ENCODE measurements at places on chromosomes 5 and 9.

DNA sequence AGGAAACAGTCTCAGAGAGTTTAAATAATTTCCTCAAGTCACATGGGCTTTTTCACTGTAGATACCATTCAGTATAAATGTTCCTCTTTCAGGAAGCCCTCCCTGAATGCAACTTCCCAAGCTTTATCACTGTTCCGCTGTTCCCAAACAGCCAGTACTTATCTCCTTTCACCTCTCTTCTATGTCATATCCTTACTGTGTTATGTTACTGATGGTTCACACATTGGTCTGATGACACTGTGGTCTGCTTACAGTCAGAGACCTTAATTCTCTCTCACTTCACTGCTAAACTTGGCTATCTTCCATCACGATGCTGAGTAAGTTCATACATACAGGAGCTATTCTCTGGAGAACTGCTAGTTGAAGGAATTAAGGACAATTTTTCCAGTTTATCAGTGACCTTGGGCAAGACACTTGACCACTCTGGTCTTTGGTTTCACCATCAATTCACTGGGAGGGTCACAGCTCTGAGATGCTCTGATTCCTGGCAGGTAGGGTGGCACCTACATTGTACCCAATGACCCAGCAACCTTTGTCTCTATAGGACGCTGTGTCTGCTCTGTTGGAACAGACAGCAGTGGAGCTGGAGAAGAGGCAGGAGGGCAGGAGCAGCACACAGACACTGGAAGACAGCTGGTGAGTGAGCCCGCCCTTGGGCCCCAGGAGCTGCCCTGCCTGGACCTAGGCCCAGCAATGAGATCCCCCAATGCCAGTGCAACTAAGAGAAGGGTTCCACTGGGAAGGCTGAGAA lies 42.1 kb upstream of the RARS1 start:
- no peak for DNase-seq

DNA sequence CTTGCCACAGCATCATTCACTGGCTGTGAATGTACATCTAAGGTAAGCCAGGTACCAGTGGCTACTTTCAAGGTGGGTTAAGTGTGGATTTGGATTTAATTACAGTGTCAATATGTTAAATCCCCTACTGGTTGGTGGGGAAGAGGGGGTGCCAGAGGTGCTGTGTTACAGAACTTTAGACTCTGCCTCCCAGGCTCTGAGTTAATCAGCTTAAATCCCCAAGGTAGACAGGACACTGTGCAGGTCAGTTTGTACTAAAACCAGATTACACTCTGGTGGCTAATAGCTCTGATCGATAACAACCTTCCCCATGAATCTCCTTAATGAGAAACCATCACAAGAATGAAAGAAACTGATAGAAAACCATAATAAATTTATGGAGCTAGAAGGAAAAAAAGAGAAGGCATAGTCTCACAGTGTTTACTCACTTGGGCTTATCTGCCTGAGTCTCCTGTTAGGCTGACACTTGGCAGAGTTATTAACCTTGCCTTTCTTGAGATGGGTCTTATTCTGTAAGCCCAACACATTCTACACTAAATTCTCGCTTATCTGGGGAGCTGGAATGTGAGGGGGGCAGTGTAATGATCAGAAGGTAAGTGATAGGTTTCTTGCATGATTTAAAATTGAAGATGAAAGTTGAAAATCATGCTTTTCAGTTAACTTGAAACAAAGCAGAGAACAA lies 106.8 kb downstream of the LMNB1 start:
- DNase-seq = no peak

DNA sequence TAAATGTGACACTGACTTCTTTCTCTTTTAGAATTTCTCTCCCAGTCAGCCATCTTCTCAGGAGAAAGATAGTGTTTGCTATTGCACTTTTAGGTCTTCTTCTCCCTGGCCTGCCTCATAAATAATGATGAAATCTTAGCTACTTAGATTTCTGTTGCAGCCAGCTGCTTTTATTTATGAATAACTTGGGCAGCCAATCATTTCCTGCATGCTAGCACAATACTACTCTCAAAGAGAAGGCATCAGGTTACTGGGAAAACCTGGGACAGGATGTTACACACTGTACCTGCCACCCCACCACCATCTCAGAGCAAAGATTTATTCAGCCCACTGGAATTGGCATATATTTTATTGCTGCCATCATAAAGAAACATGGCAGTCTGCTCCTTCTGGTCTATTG lies 266.6 kb downstream of the PRELID2 start:
- DNase-seq = no peak

DNA sequence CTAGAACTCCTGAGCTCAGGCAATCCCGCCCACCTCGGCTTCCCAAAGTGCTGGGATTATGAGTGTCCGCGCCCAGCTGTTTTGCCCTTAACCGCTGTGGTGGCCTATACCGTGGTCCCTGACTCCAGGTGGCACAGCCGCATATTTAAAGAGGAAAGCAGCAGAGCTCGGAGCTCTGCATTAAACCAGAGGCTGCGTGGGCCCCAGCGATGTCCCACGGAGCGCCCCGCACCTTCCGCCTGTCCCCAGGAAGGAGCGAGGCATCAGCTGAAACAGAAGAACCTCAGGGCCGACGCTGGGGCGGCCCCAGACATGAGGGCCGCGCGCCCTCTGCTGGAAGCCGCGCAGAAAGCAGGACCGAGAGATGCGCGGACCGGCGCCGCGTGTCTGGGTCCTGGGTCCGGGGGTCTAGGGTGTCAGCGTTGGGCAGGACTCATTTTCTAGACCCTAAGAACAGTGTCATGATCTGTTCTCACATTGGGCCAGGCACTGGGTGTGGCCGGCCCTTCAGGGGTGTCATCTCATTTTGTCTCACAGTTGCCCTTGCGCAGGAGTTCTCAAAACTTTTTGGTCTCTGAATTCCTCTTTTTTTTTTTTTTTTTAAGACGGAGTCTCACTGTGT lies 37.7 kb downstream of the LAMC3 start:
- peak; percentile 25 for DNase-seq

DNA sequence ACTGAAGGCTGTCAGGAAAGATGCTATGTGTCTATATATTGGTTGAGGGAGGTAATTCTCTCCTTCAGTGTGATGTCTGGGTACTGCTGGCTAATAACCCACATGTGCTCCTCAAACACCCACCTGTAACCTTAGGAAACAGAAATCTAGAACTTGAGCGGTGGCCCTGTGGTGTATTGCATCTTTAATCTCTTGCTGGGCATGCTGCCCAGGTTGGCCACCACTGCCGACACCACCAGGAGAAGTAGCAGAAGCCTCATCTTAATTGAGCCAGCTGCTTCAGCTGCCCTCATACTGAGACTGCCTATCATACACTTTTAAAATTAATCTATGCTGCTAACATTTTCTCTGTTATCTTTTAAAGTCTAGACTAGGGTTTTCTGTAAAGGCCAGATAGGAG lies 103.5 kb upstream of the C5orf63 start:
- no peak for DNase-seq

DNA sequence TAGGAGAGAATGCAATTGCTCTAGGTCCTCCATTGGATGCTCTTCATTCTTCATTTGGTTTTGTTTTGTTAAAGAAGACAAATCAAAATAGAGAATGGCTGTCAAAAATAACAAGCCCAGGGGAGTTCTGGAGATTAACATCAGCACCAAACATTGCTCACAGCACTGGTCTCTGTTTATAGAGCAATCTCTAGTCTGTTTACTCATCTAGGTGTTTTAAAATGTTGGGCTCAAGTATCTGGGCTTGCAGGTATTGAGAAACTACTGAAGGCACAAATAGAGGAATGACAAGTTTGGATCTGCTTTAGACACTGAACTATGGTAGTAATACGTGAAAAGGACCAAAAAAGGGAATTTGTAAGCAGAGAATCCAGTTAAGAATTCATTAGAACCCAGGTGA lies 77.0 kb upstream of the TMC1 start:
- no peak for DNase-seq

DNA sequence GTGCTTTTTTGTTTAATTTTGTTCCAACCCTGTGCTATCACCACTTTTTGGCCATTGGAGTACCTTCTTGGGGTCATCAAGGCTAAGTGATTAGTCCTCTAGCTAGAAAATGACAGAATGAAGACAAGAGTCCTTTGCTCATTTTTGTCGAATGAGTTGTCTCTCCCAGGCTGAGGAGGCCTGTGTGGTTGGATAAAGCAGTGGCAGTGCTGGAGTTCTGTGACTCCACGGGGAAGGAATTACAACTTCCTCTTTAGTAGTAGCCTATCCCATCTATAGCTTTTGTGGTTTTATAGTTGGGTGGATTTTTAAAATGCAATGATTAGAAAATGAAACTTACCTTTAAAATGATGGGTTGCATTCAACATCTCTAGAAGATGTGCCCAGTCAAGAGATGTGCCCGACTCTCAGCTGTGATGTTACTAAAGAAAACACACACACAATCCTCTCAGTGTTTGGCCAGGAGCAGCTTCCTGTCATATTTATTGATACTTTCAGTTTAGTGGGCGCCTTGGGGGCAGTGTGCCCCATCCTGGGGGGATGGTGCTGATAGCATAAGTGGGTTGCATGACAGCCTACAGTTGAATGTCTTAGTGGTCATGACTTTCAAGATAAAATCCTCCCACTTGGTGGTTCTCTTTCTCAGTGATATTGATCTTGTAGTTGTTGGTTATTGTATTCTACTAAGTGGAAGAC lies 11.9 kb downstream of the OTULINL start:
- no peak for DNase-seq

GRCh38 chr9:125919565-125919964 lies 172.4 kb downstream of the PBX3 start:
- DNase-seq = no peak

DNA sequence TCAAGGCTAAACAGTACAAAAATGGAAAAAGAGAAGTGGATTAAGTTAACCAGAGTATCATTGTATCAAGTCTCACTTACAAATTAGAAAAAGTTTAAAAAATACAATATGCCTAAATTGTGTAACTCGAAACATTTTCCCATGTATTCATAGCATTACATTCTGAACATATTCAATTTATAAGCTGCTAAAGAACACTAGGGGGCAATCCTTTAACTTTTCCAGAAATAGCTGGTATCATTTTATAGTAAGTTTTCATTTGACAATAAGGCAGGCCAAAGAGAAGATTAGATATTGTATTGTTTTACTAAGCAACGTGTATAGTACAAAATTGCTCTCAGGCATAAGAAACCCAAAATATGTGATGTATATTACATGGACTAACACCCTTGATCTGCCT lies 234.6 kb downstream of the ADGRV1 start:
- DNase-seq = no peak

DNA sequence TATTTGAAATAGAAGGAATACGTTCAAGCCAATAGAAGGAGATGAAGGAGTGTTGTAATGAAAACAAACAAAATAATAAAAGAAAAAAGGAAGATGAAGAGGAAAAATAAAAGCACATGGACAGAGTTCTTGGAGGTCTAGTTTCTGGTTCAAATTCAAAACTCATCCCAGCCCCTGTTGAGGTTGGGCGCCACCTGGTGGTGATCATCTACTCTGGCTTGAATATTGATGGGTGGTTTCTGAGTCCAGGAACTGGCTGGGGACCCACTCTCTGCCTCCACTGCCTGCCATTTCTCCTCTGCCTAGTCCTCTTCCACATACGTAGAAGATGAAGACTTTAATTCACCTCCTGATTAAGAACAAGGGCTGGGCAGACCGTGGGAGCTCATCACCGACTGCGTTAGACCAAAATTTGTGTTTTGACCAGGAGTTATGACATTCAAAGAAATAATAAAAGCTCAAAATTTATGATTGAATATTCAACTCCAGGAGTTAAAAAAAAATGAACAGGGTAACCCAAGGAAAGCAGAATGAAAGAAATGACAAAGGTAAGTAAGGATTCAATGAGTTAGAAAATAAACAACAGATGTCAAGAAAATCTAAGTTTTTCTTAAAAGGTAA lies 99.0 kb upstream of the SLC1A3 start:
- DNase-seq = peak; percentile 18

- no peak for DNase-seq
Measured at GRCh38 chr9:37200433-37201005, 80.1 kb downstream of the ZCCHC7 start.

DNA sequence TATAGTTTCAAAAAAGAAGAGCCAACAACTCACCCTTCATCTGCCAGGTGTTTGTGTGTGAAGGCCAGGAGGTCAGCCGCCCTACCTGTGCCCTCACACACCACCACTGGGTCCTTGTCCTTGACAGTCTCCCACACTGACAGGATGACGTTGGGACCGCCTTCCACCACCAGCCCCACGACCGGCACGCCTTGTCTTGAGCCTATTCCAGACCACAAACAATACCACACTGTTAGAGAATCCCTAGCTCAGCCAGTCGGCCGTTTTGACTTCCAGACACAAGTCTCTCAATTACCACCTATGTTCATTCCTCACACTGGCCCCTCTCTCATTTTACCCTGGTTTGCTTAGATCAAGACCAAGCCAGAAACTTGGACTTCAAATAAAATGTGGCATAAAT lies 66.1 kb downstream of the TRPM6 start:
- DNase-seq = no peak

DNA sequence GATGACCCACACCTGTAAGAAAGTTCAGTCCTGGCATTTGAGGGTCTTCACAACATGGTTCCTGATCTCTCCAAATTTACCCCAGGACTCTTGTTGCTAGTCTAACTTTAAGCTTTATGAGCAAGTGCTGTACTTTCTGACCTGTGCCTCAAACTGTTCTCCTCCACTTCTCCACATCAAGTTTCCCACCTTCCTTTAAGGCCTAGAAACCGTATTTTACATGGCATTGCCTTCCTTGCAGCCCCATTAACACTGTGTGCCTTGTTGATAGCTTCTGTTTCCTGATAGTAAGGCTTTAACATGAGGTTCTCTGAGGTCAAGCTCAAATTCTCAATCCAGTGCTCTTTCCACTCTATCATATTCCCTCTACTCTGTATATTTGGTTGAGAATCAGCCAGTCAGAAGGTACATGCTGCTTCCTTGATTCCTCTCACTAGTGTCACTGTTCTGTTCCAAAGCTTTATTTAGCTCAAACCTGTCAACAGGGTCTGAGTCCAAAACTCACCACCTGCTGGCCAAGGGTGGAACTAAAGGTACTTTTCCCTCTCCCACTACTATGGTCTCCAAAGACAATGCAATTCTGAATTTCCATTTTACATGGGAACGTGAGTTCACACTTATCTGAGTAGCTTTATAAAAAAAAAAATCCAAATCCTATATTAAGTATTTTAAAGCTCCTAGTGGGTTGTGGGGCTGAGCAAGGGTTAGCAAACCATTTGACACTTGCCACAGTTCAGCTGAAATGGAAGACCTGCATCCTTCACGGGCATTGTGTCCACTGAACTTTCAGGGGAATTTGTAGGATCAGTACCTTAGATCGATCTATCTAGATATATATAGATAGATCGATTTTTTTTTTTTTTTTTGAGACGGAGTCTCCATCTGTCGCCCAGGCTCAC lies 21.1 kb downstream of the VCP start:
- peak; percentile 8 for DNase-seq

DNA sequence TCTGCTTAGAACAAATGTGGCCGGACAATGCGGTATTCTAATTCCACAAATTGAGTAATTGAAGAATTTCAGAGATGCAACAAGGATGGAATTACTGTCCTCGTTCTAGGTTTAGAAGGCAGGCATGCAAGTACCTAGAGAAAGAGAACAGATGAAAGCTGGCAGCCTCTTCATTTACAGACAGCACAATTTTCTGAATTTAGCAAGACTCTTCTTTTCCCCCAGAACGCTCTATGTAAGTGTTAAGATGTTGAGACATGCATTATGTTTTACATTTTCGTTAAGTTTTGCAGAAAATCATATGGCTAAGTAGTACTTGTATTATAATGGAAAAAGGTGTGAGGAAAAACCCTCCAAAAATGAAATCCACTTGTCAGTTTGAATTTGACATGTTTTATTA lies 259.5 kb upstream of the ARRDC3 start:
- no peak for DNase-seq

Measured in activated naive CD4-positive, alpha-beta T cell (primary cell).